ENCODE measurements at places on chromosomes 5 and 9.

DNA sequence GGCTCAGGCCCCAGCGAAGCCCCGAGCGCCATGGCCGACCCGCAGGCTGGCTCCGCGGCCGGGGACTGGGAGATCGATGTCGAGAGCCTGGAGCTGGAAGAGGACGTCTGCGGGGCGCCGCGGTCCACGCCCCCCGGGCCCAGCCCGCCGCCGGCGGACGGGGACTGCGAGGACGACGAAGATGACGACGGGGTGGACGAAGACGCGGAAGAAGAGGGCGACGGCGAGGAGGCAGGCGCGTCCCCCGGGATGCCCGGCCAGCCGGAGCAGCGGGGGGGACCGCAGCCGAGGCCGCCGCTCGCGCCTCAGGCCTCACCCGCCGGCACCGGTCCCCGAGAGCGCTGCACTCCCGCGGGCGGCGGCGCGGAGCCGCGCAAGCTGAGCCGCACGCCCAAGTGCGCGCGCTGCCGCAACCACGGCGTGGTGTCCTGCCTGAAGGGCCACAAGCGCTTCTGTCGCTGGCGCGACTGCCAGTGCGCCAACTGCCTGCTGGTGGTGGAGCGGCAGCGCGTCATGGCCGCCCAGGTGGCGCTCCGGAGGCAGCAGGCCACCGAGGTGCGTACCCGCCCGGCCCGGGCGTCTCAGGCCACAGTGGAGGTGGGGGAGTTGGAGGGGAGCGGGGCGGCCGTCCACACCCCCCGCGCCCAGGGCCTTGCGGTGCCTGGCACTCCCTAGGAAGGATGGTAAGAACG, 1.6 kb downstream of the DMRT2 start:
- DNase-seq: no peak

DNA sequence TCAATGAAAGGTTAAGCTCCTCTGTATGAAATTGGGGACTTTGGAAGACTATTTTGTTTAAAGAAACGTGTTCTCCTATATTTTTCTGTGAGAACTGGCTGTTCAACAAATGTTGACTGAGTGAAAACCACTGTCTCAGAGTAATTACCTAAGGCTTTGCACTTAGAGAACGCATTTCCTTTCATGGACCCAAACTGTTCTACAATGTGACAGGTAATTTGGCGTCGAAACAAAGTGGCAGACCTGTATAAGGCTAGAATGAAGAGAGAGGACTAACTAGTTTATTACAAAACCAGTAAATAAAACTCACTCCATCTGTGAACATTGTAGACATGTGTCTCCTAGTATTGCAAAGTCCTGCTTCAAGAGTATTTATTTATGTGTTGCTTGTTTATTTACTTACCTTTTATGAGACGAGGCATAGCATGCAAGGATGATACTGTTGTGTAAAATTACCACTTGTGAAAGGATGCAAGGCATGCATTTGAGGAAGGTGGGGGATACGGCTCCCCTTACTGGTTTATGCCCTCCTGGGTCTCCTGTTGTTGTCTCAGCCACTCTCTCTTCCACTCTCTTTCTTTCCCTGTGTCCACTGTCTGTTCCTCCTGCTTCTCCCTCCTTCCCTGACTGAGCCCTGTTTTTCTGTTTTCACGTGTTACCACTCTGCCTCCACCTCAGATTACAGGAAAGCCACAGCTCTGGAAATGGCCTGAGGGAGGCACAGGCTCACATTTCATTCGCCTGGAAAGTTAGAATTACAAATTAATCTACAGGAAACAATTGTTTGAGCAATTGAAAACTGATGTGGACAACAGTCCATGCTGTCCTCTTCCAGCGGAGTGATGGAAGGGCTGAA, 444.0 kb upstream of the ZNF608 start:
- no peak for DNase-seq

DNA sequence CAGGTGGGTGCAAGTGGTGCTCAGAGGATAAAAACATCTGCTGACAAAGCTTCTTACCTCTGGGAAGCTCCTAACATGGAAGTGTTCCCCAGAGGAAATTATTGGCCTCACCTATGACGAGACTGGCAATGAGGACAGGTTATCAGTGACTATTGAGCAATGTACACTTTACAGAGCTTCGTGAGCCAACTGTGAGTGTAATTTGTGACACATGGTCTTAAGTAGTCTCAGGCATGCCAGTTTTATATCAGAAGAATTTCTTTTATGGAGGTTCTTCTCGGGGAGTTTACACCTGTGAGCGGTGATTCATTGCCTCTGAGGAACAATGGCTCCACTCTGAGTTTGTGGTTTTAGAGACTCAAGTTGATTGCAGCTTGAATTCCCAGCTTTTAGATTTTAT, 11.3 kb downstream of the ANKDD1B start:
- no peak for DNase-seq

GRCh38 chr5:158409507-158409906, 550.6 kb upstream of the CLINT1 start:
- DNase-seq: no peak

DNA sequence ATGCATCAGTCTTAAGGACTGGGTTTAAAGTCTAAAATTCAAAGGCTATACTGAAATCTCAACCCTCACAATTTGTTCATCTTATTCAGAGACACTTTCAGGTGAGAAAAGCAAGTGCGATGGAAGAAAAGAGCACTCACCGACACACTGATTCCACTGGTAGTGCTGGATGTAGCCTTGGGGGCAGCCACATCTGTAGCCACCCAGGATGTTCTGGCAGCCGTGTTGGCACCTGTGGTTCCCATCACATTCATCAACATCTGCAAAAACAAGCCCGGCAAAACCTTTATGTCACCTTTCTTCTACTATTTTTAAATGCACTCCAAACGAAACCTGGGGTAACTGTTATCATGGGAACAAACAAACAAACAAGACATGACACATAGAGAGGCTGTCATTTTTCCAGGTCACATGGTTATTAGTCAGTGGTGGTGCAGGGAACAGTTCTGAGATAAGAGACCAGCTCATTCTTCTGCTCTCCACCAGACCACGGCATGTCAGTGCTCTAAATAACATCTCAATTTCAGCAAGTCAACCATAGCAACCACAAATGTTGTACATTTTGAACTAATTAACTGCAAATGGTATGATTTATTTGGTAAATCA, 188.4 kb downstream of the SLC12A2 start:
- DNase-seq: no peak

Data from activated CD4-positive, alpha-beta T cell treated with anti-CD3 and anti-CD28 coated beads, Interleukin-2, amount 50 U/mL, for 24 hours (primary cell).